RPMI8226 (cell line): ENCODE measurements at places on chromosomes 3 and 15.

DNA sequence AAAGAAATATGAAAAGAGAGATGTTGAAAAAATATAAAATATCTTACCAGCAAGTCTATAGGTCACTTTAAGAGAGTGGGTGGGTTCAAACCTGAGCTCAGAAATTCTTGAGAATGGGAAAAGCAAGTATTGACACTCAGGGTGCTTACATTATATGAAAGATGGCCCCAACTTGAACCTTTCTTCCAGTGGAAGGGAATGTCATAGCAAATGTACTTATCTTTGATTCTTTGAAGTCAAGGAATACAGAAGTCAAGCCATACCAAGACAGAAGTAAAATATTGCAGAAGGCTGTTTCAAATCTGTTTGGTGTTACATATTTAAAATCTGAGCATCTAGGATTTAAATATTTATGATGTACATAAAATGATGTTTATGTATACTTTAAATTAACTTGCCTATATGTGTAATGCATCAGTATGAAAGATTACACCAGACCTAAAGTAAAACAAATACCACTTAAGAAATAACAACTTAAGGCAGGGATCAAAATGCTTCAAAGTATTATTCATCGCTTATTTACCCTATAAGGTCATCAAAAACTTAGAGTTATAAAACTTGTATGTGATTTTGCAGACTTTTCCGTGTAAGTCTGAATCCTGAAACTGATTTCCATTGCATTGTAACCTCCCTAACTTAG lies 8.7 kb downstream of the MME start:
- DNase-seq, result no peak

DNA sequence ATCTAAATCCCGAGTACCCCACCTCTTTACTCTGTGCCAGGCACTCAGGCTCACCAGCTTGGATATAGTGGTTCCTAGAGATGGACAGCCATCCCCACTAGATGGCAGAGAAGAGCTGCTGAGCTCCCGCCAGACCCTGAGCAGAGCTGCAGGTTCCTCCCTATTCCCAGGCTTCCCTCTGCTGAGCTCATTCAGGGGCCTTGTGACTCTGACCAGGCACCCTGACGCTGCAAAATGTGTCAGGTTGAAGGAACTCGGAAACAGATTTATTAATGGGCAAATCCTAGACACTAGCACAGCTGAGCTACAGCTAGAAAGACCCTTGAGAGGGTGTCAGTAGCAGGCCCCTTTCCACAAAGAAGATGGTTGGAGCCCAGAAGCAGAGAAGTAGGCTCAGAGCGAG lies 38.2 kb upstream of the RHO start:
- peak; percentile 84 for DNase-seq

DNA sequence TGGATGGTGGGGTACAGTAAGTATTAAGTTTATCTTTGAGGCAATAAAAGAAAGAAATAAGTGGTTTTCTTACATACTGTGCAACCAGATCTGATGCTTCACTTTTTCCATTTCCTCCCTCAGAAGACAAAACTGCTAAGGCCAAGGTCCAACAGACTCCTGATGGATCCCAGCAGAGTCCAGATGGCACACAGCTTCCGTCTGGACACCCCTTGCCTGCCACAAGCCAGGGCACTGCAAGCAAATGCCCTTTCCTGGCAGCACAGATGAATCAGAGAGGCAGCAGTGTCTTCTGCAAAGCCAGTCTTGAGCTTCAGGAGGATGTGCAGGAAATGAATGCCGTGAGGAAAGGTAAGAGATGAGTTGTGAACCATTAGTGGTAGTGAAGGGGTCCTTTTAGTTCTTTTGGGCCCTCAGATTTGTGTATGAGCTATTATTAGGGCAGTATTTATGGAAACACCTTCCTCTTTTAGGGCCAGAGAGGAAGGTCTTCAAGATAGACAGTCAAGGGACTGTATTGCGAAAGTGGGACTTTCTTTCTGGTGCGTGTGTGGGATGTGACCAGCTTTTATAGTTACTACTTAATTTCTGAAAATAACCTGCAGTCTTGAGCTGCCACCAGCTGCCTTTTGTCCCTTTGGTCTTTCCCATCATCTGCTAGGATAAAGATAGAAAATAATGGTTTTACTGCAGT lies 4.6 kb downstream of the ALAS1 start:
- no peak for DNase-seq

DNA sequence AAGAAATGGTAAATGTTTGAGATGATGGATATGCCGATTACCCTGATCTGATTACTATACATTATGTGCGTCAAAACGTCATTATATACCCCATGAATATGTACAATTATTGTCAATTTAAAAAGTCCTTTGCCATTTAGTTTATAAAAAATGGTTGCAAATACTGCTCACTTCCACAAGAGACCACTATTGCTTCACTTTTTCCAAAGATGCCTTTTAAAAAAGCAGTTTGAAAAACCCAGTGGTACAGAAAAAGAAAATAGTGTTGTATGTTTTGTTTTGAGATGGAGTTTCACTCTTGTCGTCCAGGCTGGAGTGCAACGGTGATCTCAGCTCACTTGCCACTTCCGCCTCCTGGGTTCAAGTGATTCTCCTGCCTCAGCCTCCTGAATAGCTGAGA lies 39.3 kb downstream of the EDEM1 start:
- peak; percentile 13 for DNase-seq

- peak; percentile 19 for DNase-seq
Observed at GRCh38 chr3:102206511-102207031, 228.2 kb upstream of the ZPLD1 start.

- DNase-seq, result no peak
Observed at GRCh38 chr15:94297558-94297957, 66.2 kb downstream of the MCTP2 start.

- peak; percentile 33 for DNase-seq
Observed at GRCh38 chr15:51499379-51499976, 123.1 kb downstream of the DMXL2 start.

DNA sequence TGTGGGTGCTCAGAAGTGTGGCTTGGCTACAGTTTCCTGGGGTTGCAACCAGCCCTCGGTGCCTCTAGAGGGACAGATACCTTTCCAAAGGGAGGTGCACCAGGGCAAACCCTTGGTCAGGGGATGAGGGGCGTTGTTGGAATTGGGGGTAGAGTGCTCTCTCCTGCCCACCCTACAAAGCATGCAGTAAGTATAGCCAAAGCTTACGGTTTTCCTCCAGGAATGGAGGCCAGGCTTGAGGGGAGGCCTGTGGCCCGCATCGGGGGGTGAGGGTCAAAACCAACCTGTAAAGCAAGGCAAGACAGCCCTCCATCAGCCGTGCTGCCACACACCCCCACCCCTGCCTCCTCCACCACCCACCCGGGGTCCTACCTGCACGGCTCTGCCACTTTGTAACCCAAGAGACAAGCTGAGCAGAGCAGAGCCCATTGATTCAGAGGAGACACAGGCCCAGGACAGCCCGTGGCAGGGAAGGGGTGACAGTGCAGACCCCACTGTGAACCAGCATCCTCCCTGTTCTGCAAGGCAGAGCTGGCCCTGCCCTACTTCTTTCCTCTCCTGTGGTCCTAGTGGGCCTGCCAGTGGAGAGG lies 41.5 kb downstream of the TLE3 start:
- no peak for DNase-seq
